NCI-H1694 treated with DMSO at 0.1 percent for 48 hours (cell line): ENCODE measurements at places on chromosomes 11 and 22.
A peak's percentile ranks its signal among the peaks of the same experiment; 100 is the strongest.

DNA sequence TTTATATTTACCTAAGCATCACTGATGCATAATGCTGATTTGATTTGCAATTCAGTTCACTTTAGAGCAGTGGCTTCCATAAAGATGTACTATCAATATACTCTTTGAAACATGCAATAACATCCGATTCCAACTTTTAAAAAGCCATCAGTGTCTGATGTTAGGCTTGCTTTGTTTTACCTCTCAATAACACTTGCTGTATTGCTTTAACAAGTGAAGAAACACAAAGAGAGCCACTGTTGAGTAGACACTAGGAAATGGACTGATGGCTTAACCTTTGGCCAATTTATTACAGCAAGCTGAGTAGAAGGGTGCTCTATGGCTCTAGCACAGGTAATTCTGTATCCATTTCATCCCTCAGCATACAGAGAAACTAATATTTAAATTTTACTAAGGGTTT, 122.1 kb downstream of the FCHSD2 start:
- DNase-seq = no peak

DNA sequence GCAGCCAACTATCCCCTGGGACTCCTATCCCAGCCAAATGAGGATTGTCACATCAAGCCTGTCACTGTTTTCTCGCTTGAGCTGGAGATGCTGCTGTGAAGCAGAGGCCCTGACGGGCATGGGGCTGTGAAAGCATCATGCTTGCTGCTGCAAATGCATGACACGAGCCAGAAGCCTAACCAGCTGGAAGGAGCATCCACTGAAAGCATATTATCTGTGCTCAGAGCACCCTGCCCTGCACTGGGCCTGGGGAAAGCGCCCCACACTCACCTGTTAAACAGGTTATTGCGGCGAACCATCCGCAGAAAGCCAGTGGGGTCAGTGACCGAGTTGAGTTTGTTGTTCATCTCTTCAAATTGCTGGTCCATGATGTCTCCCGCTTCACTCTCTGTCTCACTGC, 110.9 kb upstream of the PITPNB start:
- peak; percentile 58 for DNase-seq

DNA sequence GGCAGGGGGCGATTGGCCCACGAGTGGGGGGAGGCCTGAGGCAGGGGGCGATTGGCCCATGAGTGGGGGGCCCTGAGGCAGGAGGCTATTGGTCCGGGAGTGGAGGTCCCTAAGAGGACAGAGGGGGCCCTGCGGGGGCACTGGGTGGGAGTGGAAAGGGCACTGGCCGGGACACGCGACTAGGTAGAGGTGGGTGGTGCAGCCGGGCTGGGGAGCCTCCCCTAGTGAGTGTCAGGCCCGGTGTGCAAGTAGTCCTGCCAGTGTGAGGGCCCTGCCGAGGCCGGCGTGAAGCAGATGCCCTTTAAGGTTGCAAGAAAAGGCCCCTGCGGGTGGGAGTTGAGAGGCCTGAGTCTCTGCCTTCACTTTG, 909 bp upstream of the BRD1 start:
- DNase-seq = no peak

DNA sequence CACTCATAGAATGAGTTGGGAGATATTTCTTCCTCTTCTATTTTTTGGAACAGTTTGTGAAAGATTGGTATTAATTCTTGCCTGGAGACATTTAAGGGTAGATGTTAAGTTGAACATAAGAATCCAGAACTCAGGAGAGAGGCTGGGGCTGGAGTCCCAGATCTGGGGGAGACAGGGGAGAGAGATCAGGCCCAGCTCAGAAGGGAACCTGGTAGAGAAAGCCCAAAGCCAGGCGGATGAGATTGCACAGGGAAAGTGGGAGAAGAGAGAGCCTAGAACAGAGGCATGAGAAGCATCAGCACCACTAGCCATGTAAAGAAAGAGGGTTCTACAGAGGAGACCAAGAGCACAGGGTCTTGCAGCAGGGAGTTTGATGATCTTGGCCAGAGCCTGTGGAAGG, 13.0 kb upstream of the GNAZ start:
- no peak for DNase-seq

GRCh38 chr11:128625746-128626145, 38.4 kb upstream of the ETS1 start:
- DNase-seq = no peak

- DNase-seq = no peak
These were observed 89.6 kb downstream of the SERGEF start for GRCh38 chr11:17923217-17923616.

DNA sequence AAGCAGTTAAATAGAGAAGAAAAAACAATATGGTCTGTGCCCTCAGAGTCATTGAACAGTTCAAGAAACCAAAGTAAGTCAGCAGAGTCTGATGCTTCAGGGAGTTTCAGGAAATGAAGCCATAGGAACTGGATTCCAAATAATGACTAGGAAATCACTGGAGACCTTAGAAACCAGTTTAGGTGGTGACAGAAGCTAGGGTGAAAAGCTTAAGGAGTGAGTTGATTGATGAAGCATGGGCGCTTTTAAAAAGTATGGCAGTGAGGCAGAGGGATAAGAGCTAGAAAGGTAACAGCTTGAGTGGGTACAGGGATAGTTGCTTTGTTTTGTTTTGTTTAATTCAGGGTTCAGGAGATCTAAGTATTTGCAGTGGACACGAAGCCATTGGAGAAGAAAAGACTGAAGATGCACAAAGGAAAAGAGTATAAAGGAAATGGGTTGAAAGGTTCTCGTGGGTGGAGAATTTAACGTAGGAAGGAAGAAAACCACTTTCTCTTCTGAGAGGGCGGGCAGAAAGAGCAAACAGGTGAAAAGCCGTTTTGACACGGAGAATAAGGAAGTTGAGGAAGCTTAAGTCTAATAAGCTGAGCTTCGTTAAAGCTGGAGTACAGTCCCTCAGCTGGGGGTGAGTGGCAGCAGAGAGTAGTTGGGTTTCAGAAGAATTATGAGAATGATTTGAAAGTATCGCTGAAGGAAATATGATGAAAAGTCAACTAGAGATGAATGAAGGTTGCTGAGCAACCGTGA, 14.8 kb downstream of the SGSM3 start:
- no peak for DNase-seq

DNA sequence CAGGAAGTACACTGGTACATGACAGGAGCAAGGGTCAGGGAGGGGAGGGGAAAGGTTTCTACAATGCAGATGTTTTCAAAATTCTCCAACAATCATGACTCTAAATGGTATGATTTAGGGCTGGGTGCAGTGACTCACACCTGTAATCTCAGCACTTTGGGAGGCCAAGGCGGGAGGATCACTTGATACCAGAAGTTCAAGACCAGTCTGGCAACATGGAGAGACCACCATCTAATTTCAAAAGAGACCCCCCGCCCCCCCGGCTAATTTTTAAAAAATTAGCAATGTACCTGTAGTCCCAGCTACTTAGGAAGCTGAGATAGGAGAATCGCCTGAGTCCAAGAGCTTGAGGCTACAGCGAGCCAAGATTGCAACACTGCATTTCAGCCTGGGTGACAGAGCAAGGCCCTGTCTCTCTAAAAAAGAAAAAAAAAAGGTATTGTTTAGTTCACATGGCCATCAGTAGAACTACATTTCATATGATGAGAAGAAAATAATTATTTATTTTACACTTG, 15.9 kb upstream of the OLFML1 start:
- no peak for DNase-seq

GRCh38 chr11:60334005-60334620, 7.1 kb downstream of the MS4A6E start:
- DNase-seq = no peak

DNA sequence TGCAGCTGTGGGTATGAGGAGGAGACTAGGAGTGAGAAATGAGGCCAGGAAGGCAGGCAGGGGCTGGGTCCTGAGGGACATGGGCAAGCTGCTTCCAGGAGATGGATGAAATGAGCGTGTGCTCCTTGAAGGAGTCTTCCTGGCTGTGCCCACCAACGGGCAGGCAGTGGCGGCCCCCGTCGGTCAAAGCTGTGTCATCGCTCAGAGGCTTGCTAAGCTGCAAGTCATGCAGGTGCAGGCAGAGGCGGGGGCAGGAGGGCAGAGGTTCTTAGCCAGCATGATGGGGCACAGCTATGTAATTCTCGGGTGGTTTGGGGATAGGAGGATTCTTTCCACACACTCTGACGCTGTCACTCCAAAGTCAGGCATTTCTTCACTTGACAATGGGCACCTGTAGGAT, 12.5 kb upstream of the PEX26 start:
- no peak for DNase-seq

DNA sequence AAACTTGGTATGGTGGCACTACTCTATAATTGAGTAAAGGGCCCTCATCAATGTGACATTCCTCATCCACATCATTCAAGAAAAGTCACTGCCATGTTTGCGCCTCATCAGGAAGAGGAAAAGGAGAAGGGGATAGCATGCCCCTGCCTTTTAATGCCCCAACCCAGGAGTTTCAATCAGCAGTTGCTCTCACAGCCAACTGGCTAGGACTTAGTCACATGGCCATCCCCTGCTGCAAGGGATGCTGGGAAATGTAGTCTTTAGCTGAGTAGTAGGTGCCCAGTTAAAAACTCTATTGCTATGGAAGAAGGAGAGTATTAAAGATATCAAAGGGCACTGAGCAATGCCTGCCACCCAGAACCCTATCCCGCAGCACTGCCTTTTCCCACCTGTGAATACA, 10.9 kb upstream of the CCND1 start:
- DNase-seq = no peak

GRCh38 chr11:13818325-13818724, 144.2 kb upstream of the SPON1 start:
- no peak for DNase-seq

- no peak for DNase-seq
These were observed 36.8 kb downstream of the MCHR1 start for GRCh38 chr22:40716116-40716515.

DNA sequence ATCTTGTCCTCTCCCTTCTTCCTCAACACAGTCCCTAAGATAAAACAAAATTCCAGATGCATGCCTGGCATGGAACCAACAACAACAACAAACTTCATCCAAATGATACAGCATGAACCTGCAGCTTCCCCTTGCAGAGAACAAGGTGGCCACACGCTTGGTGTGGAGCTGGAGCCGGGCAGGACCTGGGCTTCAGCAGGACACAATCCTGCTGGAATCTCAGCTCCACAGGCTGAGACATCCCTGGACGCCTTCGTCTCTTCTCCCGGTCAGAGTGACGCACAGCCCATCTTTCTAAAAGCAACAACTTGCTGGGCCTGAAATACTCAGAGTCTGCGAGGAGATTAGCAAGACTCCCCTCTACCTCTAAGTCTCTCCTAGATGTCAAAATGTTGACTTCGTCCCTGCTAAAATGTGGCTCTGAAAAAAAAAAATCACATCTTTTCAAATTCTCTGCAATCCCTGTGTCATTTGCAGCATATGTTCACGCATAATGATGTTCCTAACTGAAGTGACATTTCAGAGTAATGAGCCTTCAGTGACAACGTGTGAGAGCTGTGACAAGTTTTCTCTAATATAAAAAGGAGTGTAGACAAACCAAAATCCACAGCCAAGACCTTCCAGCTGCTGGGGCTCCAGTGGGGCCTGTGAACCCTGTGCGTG, 1232.3 kb downstream of the TBC1D22A start:
- peak; percentile 25 for DNase-seq

- no peak for DNase-seq
These were observed 103.7 kb downstream of the CTTN start for GRCh38 chr11:70501933-70502540.

DNA sequence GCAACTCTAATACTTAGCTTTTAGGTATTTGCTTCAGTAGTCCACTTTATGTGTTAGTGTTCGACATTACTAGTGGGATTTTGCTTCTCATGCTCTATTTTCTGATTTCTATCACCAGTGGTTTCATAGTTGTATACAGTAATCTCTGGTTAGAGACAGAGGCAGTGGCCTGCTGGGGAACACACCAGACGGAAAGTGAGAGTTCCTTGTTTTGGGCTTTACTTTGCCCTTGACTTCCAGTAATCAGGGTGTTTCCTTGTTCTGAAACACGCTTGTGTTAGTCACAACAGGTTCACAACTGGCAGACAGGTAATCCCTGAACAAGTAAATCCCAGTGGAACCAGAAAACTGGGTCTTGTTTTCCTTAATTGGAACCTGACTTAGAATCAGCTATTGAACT, 56.0 kb downstream of the PACS1 start:
- no peak for DNase-seq

DNA sequence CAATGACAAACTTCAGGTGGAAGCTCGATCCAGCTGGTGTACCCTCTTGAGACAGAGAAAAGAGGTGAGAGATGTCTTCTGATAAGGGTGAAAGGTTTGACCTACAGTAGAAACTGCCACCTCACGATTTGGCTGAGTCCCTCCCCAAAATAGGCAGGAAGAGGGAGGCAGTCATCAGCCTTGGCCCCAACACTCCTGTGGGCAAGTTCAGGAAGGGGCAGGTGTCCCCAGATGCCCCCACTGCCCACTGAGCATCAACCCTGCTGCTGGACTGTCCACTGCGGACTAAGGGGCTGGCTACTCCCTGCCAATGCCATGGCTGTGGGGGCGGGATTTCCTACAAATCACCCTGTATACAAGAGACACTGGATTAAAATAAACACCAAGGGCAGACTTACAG, 441.4 kb downstream of the BUD13 start:
- DNase-seq = no peak

GRCh38 chr11:126963115-126963514, 37.5 kb downstream of the KIRREL3 start:
- no peak for DNase-seq

DNA sequence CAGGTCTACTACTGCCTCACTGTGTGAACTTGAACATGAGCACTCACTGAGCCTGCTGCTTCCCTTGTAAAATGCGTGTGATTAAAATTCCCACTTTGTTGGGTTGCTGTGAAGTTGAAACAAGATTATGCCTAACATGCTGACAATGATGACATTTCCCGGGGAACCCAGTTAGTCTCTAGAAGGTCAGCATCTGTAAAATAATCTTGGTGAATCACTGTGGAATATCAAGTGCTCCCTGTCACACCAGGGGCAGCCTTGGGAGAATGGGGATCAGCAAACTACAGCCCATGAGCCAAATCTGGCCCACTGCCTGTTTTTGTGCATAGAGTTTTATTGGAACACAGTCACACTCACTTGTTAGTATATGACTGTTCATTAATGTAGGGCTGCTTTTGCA, 335.2 kb downstream of the MIAT start:
- DNase-seq = no peak

DNA sequence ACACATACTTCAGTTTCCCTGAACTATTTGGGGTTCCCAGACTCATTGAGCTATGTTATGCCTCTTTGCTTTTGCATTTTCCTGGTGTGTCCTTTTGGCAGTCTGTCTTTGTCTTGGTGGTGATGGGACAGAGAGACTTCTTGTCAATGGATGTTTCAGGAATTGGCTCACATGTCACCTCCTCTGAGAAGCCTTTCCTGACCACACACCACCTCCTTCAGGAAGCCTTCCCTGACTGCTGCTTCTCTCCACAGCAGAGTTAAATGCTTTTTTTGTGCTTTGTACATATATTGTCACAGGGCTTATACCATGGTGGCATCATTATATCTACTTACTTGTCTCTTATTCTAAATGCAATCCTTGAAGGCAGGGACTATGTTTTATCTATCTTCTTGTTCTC, 28.5 kb upstream of the ELF5 start:
- DNase-seq = no peak

GRCh38 chr11:64856382-64857227, 12.2 kb upstream of the CDC42BPG start:
- no peak for DNase-seq

DNA sequence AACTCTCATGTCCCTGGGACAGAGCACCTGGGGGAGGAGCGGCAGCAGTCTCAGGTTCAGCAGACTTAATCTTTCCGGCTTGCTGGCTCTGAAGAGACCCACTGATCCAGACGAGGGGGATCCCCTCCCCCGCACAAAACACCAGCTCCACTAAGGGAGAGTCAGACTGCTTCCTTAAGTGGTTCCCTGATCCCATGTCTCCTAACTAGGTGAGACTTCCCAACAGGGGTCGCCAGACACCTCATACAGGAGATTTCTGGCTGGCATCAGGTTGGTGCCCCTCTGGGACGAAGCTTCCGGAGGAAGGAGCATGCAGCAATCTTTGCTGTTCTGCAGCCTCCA, 157.2 kb upstream of the TMEM45B start:
- DNase-seq = no peak
